Naive thymus-derived CD4-positive, alpha-beta T cell (primary cell): ENCODE measurements at places on chromosomes 4 and X. TPM values are rescaled to one million over a fixed set of nuclear protein-coding genes. Genes with fewer than 3 reads are reported as not detected.

DNA sequence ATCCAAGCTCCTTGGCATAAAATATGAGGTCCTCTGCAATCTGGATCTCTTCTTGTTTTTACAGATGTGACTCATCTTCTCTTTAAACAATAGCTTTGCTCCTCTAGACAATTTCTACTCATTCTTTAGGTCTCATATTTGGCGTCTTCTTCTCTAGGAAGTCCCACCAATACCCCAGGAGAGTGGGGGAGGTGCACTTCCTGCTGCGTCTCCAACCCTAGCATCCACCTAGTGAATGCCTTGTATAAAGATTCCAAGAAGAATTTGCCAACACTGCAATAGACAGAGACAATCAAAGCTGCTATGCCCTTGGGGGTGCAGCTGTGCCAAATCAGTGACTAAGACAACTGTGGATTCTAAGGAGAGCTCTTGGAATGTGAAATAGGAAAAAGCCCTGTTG lies 45.7 kb upstream of the SLC10A7 start:
- H3K4me1 ChIP-seq, result no peaks in the 10 kb centered on the region
- no peak overlapping the region for H3K27ac ChIP-seq
- no peaks in the 10 kb centered on the region for H3K27me3 ChIP-seq
- no peak overlapping the region for H3K4me3 ChIP-seq

DNA sequence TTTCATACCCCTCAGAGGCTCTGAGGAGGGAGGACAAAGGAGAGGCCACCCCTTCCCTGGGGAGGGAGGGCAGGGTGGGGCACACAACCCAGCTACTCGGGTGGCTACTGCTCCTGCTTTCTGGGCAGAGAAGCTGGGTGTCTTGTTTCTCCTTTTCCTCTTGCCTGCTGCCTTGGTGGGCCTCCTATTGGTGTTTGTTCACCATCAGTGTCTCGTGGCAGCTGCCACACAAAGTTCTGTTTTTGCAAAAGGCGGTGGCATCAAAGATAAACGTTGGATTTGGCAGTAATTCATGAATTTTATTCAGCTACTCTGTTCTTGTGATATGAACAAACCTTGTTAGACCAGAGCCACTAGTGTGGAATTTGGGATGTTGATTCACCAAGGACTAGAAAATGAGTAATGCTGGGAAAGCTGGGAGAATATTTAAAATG lies 153.0 kb upstream of the SCML1 start:
- no peaks in the 10 kb centered on the region for H3K36me3 ChIP-seq
- DNase-seq, result no peak
- no peak overlapping the region for H3K27ac ChIP-seq
- no peak overlapping the region for H3K4me3 ChIP-seq

- H3K27ac ChIP-seq, result no peak overlapping the region
- DNase-seq, result no peak
- no peak overlapping the region for H3K4me3 ChIP-seq
- no peaks in the 10 kb centered on the region for H3K27me3 ChIP-seq
- no peaks in the 10 kb centered on the region for H3K36me3 ChIP-seq
These were observed 27.7 kb downstream of the DMP1 start for GRCh38 chr4:87677731-87678130.

- no peak overlapping the region for H3K27ac ChIP-seq
- H3K36me3 ChIP-seq, result no peaks in the 10 kb centered on the region
- no peaks in the 10 kb centered on the region for H3K27me3 ChIP-seq
- no peak for DNase-seq
- no peaks in the 10 kb centered on the region for H3K4me1 ChIP-seq
- no peak overlapping the region for H3K4me3 ChIP-seq
These were observed 52.8 kb downstream of the NPFFR2 start for GRCh38 chr4:72084587-72085011.

DNA sequence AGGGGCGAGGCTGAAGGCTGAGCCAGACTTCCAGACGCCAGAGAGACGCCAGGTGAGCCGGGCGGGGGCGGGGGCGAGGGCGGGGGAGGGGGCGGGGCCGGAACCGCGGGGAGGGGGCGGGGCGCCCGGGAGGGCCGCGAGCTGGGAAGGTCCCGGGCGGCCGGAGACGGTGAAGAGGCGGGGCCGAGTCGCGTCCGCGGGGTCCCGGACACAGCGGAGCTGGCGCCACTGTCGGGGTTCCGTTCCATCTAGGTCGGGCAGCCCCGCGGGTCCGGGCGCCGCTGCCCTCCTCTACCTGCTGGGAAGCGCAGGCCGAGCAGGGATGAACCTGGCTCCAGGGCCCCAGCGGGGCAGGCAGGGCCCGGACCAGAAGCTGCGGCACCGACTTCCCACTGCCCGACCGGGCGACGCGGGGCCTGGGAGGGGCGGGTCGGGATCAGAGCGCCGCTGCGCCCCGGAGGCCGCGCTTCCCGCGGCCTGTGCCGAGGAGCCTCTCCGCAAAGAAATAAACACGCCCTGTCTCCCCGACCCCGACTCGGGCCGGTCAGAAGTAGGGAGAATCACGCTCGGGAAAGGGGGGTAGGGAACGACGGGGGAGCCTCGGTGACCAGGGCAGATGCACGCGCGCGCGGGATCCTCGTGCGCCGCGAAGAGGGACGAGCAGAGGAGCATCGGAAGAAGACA lies 10.6 kb downstream of the HMX1 start:
- no peaks in the 10 kb centered on the region for H3K4me1 ChIP-seq
- no peak overlapping the region for H3K27ac ChIP-seq
- no peak for DNase-seq
- no peaks in the 10 kb centered on the region for H3K36me3 ChIP-seq
- peaks cover 11% of the 10 kb centered on the region for H3K27me3 ChIP-seq
- no peak overlapping the region for H3K4me3 ChIP-seq

- DNase-seq, result no peak
- no peaks in the 10 kb centered on the region for H3K4me1 ChIP-seq
- no peaks in the 10 kb centered on the region for H3K27me3 ChIP-seq
- no peaks in the 10 kb centered on the region for H3K36me3 ChIP-seq
These were observed 108.6 kb downstream of the APOOL start for GRCh38 chrX:85112293-85112692.

DNA sequence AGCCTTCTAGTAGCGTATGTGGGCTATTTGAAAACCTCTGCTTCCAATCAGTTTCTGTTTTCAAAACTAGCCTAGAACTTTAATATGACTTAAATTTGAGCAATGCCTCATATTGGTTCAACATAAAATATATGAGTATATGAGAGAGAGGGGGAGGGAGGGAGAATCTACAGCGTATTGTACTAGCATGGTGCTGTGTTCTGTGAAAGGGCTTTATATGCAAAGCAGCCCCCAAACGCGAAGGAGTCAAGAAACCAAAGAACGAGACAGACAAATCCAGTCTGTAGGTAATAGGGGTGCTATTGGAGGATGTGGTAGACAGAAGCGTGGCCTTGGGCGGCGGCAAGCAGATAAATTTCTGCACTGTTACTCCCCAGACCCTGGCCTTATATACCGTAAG lies 784 bp upstream of the ANXA5 start:
- H3K27me3 ChIP-seq, result no peaks in the 10 kb centered on the region
- peaks cover 5% of the 10 kb centered on the region for H3K36me3 ChIP-seq
- no peak for DNase-seq
- H3K4me1 ChIP-seq, result peaks cover 4% of the 10 kb centered on the region
- no peak overlapping the region for H3K27ac ChIP-seq

- peaks cover 25% of the 10 kb centered on the region for H3K4me1 ChIP-seq
- no peak for DNase-seq
- no peaks in the 10 kb centered on the region for H3K36me3 ChIP-seq
- no peaks in the 10 kb centered on the region for H3K27me3 ChIP-seq
These were observed 4.3 kb downstream of the CHIC2 start for GRCh38 chr4:54060116-54060515.

GRCh38 chrX:103774070-103774642 lies 2.5 kb upstream of the PLP1 start:
- no peaks in the 10 kb centered on the region for H3K36me3 ChIP-seq
- no peak for DNase-seq
- no peaks in the 10 kb centered on the region for H3K4me1 ChIP-seq
- no peaks in the 10 kb centered on the region for H3K27me3 ChIP-seq
- H3K27ac ChIP-seq, result no peak overlapping the region

DNA sequence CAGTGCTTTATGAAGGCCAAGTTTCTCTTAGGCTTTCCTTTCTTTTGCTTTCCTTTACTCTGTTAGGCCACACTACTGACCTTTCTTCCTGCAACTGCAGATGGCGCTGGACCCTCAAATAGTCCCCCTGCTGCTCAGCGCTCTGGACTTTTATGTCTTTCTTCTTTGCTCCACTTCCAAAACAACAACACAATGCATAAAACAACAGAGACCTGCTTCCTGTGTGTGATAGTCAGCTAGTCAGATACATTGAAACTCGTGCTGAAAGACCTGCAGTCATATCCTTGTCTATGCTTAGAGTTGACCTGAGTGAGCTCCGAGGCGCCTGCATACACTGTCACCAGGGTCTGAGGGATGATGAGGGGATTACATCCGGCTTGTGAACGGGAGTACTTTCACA lies 108.9 kb upstream of the TEX13D start:
- H3K4me3 ChIP-seq, result no peak overlapping the region
- H3K4me1 ChIP-seq, result peaks cover 41% of the 10 kb centered on the region
- no peaks in the 10 kb centered on the region for H3K27me3 ChIP-seq

DNA sequence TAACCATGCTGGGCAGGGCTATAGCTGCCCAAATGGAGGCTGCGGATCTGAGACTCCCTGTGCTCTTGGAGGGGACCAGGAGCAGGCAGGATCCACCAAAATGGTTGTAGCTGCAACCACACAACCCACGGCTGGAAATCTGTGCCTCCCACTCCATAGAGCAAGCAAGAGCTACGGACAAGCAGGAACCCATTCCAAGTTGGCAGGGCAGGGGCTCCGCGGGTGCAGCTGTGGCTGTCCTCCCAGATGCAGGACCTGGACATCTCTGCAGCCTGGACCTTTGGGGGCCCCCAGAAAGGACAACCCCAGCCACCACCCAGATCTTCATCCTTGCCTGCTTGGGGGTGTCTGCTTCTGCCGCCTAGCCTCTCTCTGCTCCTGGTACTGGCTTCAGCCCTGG lies 154.1 kb upstream of the TRAM1L1 start:
- no peaks in the 10 kb centered on the region for H3K36me3 ChIP-seq
- H3K4me3 ChIP-seq, result no peak overlapping the region
- H3K4me1 ChIP-seq, result no peaks in the 10 kb centered on the region
- no peak for DNase-seq
- H3K27me3 ChIP-seq, result no peaks in the 10 kb centered on the region
- no peak overlapping the region for H3K27ac ChIP-seq

GRCh38 chr4:175380841-175381240 lies 431.2 kb downstream of the GPM6A start:
- H3K4me1 ChIP-seq, result no peaks in the 10 kb centered on the region
- no peaks in the 10 kb centered on the region for H3K36me3 ChIP-seq
- H3K27ac ChIP-seq, result no peak overlapping the region
- no peaks in the 10 kb centered on the region for H3K27me3 ChIP-seq
- no peak overlapping the region for H3K4me3 ChIP-seq

DNA sequence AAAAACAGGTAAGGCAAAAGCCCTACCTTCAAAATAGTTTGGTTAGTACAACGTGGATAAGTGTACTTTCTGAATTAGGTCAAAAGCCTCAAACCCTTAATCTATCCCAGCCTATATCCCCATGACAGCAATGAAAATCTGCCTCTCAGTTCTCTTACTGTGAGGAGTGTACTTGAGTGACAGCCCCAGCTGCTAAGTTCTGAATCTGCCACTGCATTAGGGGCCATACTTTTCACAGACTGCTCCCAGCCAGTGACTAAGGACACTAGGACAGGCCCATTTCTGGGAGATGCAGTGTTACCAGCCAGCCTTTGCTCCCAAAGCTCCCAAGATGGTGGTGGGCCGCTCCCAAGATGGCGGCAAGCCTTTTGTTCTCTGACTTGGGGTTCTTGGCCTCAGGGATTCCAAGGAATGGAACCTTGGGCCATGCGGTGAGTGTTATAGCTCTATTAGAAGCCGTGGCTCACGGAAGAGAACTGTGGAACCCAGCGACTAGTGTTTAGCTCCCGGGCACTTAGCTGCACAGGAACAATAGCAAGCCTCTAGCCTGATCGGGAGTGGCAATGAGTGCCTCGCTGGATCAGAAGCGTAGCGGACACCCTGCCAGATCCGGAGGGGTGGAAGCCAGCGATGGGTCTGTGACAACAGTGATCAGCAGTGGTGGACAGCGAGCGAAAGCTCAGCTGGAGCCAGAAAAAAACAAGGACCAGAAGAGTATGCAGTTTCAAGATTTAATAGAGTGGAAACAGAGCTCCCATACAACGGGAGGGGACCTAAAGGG lies 175.6 kb upstream of the NRK start:
- DNase-seq, result no peak
- H3K4me3 ChIP-seq, result no peak overlapping the region
- H3K4me1 ChIP-seq, result no peaks in the 10 kb centered on the region
- H3K27ac ChIP-seq, result no peak overlapping the region
- H3K27me3 ChIP-seq, result no peaks in the 10 kb centered on the region

Gene DSPP
- not detected for total RNA-seq

Gene PPP4R3C
- not detected for total RNA-seq

Gene ZAR1
- total RNA-seq, result not detected

Gene SRPK3
- total RNA-seq, result not detected

Gene VCX3A
- total RNA-seq, result not detected

Gene GPR143
- not detected for total RNA-seq
